ENCODE measurements at places on chromosomes 6 and 20.

DNA sequence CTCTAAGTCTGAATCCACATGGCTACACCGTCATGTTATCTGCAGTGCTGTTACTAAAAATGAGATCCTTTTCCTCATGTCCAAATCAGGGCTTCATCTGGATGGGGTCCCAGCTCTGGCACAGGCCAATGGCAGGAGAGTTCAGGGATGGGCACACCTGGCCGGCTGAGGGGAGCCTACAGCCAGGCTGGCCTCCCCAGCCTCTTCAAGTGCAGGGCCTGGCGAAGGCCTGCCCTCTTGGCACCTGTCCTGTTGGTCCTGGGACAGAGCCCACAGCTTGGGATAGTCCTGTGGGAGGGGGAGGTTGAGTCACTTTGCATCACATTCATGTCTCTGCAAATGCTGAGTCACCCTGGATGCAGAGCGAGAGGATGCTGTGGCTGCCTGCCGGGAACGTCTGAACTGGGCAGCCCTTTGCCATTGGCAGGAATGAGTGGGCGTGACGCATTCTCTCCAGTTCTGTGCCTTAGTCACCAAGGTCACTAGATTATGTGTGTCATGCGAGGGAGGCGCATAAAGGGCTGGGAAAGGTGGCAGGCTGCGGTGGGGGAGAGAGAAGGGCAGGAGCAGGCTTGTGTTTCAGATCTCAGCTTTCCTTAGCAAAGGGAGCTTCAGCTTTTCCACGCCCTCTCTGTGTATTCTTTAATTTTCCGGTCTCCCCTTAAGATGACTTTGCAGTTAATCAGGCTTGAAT is 223.2 kb upstream of the ECI2 start:
- DNase-seq, result no peak

GRCh38 chr6:141133836-141134235 is 998.9 kb upstream of the GJE1 start:
- no peak for DNase-seq

DNA sequence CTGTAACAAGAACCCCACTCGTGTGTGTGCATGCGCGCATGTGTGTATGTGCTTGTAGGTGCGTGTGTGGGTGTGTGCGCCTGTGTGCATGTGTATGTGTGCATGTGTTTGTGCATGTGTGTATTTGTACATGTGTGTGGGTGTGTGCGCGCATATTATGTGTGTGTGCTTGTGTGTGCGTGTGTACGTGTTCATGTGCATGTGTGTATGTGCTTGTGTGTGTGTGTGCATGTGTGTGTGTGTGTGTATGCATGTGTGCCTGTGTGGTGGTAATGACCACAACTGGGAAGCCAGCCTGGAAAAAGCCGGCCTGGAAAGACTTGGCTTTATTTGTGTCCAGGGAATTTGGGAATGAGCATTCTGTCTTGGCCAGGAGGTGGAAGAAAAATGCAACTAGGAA is 157.5 kb downstream of the PAX1 start:
- no peak for DNase-seq

DNA sequence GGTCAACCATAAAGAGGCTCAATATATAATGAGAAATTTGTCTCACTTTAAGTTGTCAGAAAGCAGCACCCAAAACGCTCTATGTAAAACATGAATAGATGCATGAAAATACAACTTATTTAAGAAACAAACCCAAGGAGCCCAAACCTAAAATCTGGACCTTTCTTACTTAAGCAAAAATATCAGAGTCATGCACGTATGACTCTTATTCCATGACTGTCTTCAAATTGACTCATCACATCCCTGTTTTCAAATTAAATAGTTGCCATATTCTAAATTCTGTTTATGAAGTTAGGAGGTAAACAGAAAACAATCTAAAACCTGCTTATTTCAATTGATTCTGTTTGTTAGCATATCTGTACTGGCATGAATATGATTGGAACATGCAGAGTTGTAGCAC is 42.1 kb downstream of the ANKRD6 start:
- DNase-seq, result no peak

DNA sequence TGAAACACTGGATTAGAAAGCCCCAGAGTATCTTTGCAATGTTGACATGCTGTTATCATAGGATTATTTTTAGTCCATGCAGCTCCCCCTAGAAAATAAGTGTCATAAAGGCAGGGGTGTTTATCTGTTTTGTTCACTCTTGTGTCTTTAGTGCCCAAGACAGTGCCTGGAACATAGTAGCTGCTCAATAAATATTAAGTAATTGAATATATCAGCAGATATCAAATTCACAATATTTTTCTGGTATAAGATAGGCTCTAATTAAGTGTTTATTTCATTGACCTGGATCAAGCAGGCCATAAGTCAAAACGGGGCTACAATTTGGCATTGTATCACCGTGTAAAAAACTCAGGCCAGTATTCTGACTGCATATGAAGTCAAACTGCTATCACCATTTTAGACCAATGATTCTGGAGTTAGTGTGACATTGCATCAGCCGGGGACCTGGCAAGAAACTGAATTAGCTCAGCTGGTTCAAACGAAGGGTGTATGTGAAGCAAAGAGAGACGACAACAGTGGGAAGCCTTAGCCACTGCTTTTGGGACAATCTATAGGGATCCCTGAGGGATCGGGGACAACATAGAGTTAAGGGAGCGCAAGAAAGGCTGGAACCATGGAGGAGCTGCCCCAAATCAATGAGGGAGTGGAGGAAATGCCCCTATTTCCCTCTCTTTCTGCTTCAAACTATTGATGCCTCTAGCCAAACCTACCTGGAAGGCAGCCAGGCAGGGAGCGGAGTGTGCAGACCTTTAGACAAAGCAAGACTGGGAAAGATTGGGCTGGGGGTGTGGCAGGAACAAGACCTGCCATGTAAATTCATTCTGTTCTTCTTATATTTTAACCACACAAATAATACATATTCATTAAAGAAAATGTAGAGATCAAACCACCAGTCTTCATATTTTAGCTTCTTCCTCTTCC is 112.2 kb downstream of the PLEKHG1 start:
- DNase-seq, result no peak

DNA sequence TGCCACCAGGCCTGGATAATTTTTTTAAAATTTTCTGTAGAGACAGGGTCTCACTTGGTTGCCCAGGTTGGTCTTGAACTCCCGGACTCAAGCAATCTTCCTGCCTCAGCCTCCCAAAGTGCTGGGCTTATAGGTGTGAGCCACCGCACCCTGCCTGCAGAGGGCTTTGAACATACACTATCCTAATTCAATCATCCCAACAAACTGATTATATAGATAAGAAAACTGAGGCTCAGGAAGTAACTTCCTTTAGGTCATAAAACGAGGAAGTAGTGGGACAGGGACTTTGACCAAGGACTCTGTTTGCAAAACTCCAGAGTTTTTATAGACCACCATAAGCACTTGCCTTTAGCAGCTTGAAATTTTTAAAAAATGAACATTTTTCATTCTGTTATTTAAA is 5.0 kb upstream of the BANF2 start:
- no peak for DNase-seq

DNA sequence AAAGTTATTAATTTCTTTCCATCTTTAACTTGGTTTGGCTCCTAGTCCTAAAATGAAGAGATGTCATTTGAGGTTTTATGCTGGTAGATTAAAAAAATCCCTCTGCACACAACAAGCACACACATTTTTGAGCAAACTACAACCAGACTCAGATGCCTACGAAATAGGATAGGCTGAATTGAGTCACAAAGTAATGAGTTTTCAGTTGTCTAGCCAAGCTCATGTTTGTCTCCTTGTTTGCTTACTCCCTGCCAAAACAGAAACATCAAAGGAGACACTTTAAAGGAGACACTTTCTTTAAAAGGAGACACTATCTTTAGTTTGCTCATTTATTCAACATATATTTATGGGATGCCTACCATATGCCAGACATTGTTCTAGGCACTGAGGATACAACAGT is 56.2 kb downstream of the TPBG start:
- DNase-seq, result no peak

- peak; percentile 75 for DNase-seq
Observed at GRCh38 chr6:157756708-157757429, 66.2 kb upstream of the SNX9 start.

DNA sequence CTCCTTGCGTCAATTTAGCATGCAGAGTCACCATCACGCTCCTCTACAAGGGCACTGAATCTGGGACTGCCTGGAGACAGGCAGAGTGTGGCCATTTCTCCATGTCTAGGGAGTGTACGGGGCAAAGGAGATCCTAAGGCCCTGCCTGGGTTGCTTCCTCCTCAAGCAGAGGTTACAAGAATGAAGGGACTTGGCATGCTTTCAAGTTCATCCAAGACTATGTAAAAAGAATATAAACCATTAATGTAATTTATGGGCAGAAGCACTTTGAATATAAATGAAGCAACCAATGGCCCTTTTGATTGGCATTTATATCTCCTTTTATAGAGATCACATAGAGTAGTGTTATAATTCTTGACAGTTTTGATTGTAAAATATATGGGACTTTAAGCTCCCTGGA is 137.5 kb downstream of the BTBD3 start:
- no peak for DNase-seq

GRCh38 chr20:37894454-37894853 is 8.5 kb upstream of the VSTM2L start:
- DNase-seq, result no peak

- DNase-seq, result no peak
Observed at GRCh38 chr6:152736687-152737273, 13.8 kb upstream of the VIP start.

DNA sequence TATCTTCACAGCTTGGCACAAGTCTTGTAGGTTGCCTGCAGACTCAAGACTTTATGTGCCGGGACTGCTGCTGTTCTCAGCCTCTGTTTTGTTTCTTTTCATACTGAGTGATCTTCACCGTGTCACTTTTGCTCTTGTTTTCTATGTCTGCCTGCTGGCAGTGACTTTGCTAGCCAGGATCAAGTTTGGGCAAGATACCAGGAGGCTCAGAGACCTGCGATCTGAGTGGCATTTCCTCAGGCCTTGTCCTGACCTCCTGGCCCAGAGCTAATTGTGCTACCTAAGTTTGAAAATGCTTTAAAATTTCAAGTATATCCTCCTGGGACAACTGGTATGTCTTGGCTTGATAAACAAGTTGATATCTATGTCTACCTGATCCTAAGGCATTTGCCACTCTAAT is 57.2 kb downstream of the DOK5 start:
- DNase-seq, result no peak

DNA sequence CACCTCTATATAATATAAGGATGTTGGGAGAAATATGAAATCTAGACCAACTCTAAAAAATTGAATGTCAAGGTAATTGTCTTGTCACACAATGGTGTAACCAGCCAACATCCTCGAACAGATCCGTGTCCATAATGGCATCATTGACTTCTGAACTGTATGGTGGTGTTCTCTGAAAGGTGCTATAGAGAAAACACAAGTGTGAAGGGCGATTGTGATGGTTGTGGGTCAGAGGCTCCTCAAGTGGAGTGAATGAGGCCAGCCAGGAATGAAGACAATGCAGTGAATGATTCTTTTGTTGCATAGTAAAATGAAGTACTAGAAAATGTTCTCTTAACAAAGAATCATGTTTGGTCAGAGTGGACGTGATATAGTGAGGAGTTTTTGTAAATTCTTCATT is 58.3 kb downstream of the CARMIL1 start:
- no peak for DNase-seq

- no peak for DNase-seq
Observed at GRCh38 chr20:38885357-38885756, 40.9 kb upstream of the FAM83D start.

GRCh38 chr20:16583474-16583873 is 10.2 kb upstream of the KIF16B start:
- no peak for DNase-seq

DNA sequence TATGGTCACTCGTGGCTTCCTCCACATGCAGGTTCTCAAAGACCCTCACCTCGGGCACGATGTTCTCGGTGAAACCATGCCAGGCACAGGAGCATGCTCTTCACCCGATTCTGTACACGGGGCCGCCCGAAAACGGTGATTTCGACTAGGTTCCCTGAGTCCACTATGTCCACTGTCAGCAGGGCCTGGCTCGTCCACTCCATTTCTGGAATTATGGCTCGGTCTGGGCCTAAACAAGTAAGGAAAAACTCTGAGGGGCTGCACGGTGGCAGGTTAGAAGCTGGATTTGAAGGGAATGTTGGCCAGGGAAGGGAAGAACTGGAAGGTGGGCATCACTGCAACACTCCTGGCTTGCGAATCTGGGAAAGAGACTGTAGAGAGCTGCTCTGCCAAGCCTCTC is 540 bp downstream of the OOEP start:
- DNase-seq, result no peak

DNA sequence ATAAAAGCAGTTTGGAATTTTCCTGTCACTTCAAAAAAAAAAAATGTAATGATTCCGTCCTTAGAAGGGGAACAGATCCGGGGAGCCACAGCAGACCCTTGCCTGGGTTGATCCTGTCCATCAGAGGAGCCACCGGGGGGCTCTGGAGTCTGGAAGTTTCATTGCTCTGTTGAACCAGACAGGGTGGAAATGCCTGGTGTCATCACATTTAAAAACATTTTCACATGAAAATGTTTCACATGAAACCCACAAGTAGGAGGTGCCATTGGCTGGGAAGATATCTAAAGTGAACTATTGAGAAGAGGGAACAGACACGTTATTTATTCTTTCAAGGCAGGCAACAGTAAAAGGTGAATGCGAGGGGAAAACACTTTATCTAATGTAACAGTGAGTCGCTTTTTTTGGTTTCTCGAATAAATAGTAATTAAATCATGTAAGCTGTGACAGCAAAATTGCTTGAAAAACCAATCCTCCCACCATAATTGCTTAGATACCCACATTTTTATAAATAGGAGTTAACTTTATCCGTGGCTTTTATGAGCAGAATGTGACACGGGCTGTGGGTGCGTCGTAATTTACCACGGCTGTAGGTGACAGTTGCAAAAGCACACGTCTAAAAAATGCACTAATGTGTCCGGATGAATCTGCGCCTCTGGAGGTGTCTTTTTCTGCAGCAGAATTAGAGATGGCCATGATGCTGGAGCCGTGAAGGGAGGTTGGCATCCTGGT is 323.4 kb downstream of the TAF4 start:
- no peak for DNase-seq

DNA sequence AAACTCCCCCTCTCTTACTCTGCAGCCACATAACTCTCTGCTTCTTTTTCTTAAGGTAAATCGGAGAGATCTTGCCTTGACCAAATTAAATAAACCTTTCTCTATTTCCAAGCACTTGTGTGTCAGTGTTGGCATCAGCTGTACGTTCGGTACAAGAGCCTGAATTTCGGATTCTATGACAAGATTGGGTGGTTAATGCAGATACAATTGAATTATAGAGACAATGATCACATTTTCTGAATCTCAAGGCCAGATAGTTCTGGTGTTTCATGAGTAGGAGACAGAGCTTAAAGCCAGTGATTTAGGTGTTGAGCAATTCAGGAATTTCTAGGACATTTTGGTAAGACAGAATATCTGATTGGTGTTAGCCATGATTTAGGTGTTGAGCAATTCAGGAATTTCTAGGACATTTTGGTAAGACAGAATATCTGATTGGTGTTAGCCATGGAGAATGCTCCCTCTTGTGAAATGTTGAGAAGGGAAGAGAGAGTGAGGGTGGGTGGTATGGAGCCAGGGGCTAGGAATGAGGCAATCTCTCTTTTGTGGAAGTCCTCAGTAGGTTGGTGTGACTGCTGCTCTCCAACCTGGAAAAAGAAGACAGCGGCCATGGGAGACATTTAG is 5.1 kb downstream of the SPINT3 start:
- DNase-seq, result no peak

Data from effector CD4-positive, alpha-beta T cell (primary cell).